Activated T-helper 2 cell treated with anti-CD3 and anti-CD28 coated beads, Interferon-gamma antibody, Interleukin-2, Interleukin-4, amounts not matched to agents 10 μg/mL and 5 μg/mL and 100 μg/mL, durations not matched to agents 14 hours and 24 hours and 36 hours (primary cell): ENCODE measurements at places on chromosomes 12 and 14.

GRCh38 chr12:92261071-92261470 is 115.4 kb upstream of the BTG1 start:
- no peak overlapping the region for H3K27ac ChIP-seq
- no peaks in the 10 kb centered on the region for H3K27me3 ChIP-seq
- DNase-seq = no peak
- H3K4me1 ChIP-seq = peaks cover 20% of the 10 kb centered on the region

- peak; percentile 50 for DNase-seq
- peaks cover 7% of the 10 kb centered on the region for H3K27me3 ChIP-seq
- H3K36me3 ChIP-seq = no peaks in the 10 kb centered on the region
- peaks cover 26% of the 10 kb centered on the region for H3K4me1 ChIP-seq
Measured at GRCh38 chr12:11545484-11546330, 103.8 kb upstream of the ETV6 start.

GRCh38 chr12:96274331-96274730 is 80.2 kb downstream of the ELK3 start:
- no peak overlapping the region for H3K27ac ChIP-seq
- H3K4me1 ChIP-seq = peaks cover 8% of the 10 kb centered on the region
- no peak for DNase-seq
- H3K4me3 ChIP-seq = no peak overlapping the region
- H3K27me3 ChIP-seq = no peaks in the 10 kb centered on the region

DNA sequence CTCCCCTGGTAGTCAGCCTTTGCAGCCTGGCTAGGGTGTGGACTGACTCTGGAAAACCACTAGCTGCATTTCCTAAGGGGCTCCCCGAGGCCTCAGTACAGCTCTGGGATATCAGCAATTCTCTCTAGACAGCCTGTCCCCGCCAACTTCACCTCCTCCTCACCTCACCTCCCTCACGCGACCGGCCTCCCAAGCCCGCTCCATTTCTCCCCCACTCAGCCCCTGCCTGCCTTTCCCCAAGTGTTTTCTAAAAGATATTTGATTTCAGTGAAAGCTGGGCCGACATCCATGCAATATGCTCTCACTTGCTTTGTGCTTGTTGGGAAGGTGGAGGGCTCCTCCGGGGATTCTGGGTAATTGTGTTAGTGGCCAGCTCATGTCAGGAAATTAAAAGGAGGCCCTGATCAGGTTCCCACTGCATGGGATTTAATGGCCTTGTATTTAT is 91.8 kb downstream of the ESRRB start:
- no peaks in the 10 kb centered on the region for H3K36me3 ChIP-seq
- no peaks in the 10 kb centered on the region for H3K4me1 ChIP-seq
- H3K4me3 ChIP-seq = no peak overlapping the region
- no peak overlapping the region for H3K27ac ChIP-seq
- H3K27me3 ChIP-seq = peaks cover 3% of the 10 kb centered on the region
- no peak for DNase-seq

GRCh38 chr12:2607881-2608607 is 186.7 kb upstream of the FKBP4 start:
- no peaks in the 10 kb centered on the region for H3K36me3 ChIP-seq
- no peak overlapping the region for H3K4me3 ChIP-seq
- H3K27ac ChIP-seq = no peak overlapping the region
- DNase-seq = no peak
- H3K27me3 ChIP-seq = peaks cover 27% of the 10 kb centered on the region
- peaks cover 14% of the 10 kb centered on the region for H3K4me1 ChIP-seq

- no peak overlapping the region for H3K4me3 ChIP-seq
- H3K27me3 ChIP-seq = no peaks in the 10 kb centered on the region
- no peaks in the 10 kb centered on the region for H3K4me1 ChIP-seq
- no peak for DNase-seq
- no peak overlapping the region for H3K27ac ChIP-seq
Measured at GRCh38 chr12:99334285-99335056, 313.1 kb upstream of the GARIN6 start.

DNA sequence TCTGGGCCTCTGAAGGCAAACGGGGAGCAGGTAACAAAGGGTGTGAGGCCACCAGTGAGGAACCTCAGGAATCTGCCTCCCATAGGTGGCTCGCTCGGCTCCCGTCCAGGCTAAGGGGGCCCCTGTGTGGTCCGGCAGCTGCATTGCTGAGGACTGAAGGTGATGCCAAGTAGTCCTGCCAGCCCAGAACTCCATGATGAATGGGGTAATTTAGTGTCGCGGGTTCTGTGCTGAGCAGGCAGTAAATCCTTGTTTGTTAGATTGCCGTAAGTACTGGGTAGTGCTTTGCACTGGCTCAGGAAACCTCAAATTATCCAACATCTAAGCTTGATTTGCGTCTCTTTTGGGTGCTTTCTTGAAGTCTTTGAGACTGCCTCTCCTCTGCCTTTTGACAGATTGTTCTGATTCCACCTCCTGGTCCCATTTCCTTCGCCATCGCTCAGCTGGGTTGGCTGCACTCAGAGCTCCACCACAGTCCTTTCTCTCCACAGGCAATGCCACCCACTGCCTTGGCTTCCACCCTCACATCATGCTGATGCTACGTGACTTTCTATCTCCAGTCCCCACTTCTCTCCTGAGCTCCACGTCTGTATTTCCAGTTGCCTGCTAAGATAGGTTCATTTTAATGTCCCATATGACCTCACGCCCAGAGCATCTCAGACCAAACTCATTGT is 392.0 kb downstream of the FUT8 start:
- DNase-seq = no peak
- H3K4me3 ChIP-seq = no peak overlapping the region
- H3K27ac ChIP-seq = no peak overlapping the region
- H3K36me3 ChIP-seq = no peaks in the 10 kb centered on the region

- peaks cover 66% of the 10 kb centered on the region for H3K27me3 ChIP-seq
- peak overlapping the region; percentile 89 for H3K4me3 ChIP-seq
- H3K4me1 ChIP-seq = peaks cover 24% of the 10 kb centered on the region
- H3K36me3 ChIP-seq = no peaks in the 10 kb centered on the region
Measured at GRCh38 chr14:72894623-72895378, 900 bp upstream of the DPF3 start.

GRCh38 chr12:112950701-112951100 is 12.4 kb downstream of the OAS3 start:
- DNase-seq = no peak
- H3K4me1 ChIP-seq = no peaks in the 10 kb centered on the region
- no peak overlapping the region for H3K4me3 ChIP-seq
- H3K36me3 ChIP-seq = peaks cover 68% of the 10 kb centered on the region
- no peak overlapping the region for H3K27ac ChIP-seq
- H3K27me3 ChIP-seq = no peaks in the 10 kb centered on the region

GRCh38 chr12:130347588-130347987 is 9.9 kb downstream of the PIWIL1 start:
- H3K27ac ChIP-seq = no peak overlapping the region
- no peak for DNase-seq
- H3K27me3 ChIP-seq = peaks cover 3% of the 10 kb centered on the region
- H3K4me3 ChIP-seq = no peak overlapping the region
- no peaks in the 10 kb centered on the region for H3K36me3 ChIP-seq

DNA sequence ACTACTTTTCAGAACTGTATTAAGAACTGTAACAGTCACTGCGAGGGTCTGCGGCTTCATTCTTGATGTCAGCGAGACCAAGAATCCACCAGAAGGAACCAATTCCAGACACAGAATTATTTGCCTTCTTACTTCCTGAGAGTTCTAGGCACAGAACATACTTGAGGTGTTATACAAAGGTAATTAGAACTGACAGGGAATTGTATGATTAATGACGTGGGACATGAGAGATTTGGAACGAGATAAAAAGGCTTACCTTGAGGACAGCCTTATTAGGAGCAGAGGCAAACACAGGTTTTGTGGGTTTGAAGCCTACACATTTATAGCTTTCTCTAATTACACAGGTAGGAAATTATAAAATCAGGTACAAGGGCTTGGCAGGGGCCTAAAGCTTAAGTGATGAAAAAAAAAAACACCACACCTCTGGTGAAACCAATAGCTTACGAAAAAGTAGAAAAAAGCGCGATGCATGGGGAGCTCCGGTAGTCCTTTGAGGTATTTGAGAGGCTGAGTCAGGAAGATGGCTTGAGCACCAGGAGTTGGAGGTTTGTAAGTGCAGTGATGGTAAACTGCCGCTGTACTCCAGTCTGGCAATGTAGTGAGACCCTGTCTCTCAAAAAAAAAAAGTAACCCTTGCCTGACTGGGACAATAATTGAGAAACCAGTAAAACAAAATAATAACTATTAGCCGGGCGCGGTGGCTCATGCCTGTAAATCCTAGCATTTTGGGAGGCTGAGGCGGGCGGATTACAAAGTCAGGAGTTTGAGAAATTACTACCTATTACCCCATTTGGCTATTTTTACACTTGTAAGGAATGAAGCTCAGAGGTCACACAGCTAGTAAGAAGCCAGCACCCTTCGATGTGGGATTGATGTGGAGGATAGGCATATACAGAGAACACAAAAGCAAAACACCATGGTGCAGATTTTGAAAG is 795 bp upstream of the ACOT2 start:
- peak overlapping the region; percentile 90 for H3K4me3 ChIP-seq
- H3K36me3 ChIP-seq = peaks cover 40% of the 10 kb centered on the region
- H3K27me3 ChIP-seq = no peaks in the 10 kb centered on the region
- H3K4me1 ChIP-seq = peaks cover 38% of the 10 kb centered on the region

GRCh38 chr12:66964629-66965028 is 285.8 kb upstream of the GRIP1 start:
- peak; percentile 18 for DNase-seq
- no peaks in the 10 kb centered on the region for H3K36me3 ChIP-seq
- peaks cover 7% of the 10 kb centered on the region for H3K4me1 ChIP-seq
